ENCODE measurements at places on chromosomes 4 and X. TPM values are rescaled to one million over a fixed set of nuclear protein-coding genes. Genes with fewer than 3 reads are reported as not detected.

Gene IL2RG
- total RNA-seq: 0.63 TPM

Gene NUDT6
- 11.3 TPM for total RNA-seq

Gene CXCR3
- total RNA-seq: not detected

Gene ARHGAP24
- total RNA-seq: 3.1 TPM

Gene SLC9A7
- 31.0 TPM for total RNA-seq

Gene CCNA2
- total RNA-seq: 10.3 TPM

Gene HDAC8
- 86.7 TPM for total RNA-seq

Gene COPS4
- total RNA-seq: 156 TPM

Gene HERC5
- 1.6 TPM for total RNA-seq

Gene HAUS7
- total RNA-seq: 11.0 TPM

Gene MAGED4B
- total RNA-seq: 81.7 TPM

Gene MAP7D2
- total RNA-seq: 10.0 TPM

Gene MAGEB5
- not detected for total RNA-seq

Gene CT83
- not detected for total RNA-seq

Gene RBM47
- 0.94 TPM for total RNA-seq

Measured in parietal lobe (tissue), 2 donors.